ENCODE measurements at places on chromosomes 4 and X.

- no peak for DNase-seq
Measured at GRCh38 chr4:71487344-71487920, 148.6 kb downstream of the SLC4A4 start.

DNA sequence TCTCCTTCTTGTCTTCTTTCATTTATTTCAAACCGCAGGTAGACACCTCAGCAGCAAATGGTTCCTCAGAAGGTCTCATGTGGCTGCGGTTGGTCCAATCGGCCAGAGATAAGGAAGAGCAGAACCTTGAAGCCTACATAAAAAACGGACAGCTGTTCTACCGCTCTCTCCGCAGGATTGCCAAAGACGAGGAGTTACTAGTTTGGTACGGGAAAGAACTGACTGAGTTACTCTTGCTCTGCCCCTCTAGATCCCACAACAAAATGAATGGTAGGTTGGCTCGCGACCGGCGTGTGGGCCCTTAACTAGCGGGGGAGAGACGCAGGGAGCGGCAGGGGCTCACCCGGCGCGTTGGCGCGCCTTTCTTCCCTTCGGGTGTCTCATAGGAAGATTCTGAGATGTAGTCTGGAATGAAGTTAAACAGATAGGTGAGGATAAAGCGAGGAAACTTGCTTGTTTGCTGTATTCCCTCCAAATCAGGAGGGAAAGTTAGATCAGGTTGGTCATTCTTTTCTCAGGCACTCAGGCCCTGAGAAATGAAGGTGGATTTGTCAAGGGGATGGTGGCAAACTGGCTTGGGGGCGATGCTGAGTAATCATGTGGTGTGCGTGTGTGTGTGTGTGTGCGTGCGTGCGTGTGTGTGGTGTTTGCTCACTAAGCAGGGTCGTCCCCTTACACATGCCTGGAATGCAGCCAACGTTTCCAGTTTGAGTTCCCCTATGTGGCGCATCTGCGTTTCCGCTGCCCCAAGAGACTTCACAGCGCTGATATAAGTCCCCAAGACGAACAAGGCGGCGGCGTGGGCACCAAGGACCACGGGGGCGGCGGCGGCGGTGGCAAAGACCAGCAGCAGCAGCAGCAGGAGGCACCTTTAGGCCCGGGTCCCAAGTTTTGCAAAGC, 4.2 kb downstream of the PRDM8 start:
- DNase-seq, result no peak

GRCh38 chr4:105274090-105274489, 127.4 kb downstream of the TET2 start:
- DNase-seq, result no peak

DNA sequence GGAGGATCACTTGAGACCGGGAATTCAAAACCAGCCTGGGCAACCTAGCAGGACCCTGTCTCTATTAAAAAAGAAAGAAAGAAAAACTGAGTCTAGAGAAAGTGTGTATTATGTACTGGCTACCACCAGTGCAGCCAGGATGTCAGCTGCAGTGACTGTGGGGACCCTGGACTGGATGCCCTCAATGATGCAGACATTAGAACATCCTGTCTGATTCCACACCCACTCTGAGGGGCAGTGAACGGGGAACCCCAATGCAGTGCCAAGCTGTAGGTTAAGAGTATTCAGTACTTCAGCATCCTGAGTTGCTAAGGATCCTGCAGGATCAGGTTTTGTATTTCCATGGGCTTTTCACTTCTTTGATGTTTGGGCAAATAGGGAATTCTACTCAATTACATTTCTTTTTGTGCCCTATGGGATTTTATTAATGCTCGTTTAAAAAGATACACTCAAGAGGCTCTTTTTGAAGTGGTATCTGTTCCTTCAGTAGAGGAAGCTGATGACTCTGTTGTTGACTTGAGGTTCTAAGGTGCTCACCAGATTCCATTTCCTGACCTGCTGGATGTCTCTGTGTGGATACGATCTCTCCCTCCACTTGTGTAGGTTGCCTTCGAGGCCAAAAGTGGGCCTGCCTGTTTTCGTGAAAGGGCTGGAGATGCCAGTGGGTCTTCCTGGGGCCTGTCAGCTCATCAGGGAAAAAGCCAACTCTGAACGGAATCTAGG, 85.9 kb upstream of the CLCN4 start:
- no peak for DNase-seq

- DNase-seq, result no peak
Measured at GRCh38 chrX:5998901-5999300, 229.8 kb downstream of the NLGN4X start.

DNA sequence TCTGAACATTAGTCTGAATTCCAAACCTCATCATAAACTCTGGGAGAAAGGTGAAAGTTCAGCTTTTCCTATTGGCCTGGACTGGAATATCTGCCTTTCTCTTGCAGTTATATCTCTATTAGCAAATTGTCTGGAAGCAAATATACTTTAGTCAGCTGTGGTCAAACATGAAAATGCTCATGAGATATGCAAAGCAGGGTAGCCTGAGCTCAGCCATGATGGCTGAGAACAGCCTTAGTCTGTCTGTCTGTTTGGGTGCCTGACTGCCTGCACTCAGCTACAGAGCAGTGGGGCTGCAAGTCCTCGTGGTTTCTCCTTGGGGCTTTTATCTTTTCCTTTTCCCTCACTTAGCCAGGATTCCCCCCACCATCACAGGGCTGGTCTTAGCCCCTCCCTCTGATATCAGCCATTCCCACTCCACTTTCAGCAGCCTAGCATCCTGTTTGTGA, 19.5 kb upstream of the PGRMC2 start:
- DNase-seq, result no peak

GRCh38 chrX:11465648-11466411, 172.6 kb downstream of the AMELX start:
- no peak for DNase-seq

DNA sequence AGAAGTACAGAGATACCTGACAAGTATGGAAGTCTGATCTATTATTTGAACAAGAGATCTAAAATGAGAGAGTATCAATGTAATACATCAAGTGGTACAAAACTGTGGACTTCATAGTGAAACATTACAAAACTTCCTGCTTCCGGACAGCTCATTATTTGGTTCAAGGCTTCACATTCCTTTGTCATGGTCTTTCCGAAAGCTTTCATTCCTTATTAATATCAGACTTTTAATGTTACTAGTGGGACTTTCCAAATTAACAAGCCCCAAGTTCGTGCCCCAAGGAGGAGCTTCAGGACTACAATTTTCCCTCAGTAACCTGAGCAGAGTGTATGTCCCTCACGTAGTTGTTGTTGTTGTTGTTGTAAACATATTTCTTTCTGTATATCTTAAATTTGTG, 1.2 kb downstream of the CHIC2 start:
- no peak for DNase-seq

DNA sequence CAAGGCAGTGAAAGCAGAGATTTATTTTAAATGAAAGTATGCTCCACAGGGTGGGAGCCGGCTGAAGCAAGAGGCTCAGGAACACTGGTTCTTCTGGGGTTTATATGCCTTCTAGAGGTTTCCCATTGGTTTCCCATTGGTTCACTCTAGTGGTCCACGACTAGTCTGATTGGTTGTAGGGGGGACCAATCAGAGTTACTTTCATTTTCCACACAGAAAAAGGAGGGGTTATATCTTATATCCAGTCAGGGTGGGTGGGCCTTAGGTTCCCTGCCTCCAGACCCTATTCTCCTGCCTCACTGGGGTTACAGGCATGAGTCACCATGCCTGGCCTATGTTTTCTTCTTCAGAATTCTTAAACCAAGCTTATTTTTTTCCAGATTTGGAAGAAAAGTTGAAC, 101.6 kb downstream of the KLHL8 start:
- DNase-seq, result no peak

- no peak for DNase-seq
Measured at GRCh38 chrX:150854856-150855255, 43.6 kb downstream of the CD99L2 start.

GRCh38 chr4:120773641-120774040, 148.9 kb downstream of the PRDM5 start:
- DNase-seq, result no peak

GRCh38 chrX:12113321-12113720, 25.0 kb upstream of the FRMPD4 start:
- DNase-seq, result no peak

- DNase-seq, result no peak
Measured at GRCh38 chr4:103499094-103499493, 220.7 kb downstream of the TACR3 start.

DNA sequence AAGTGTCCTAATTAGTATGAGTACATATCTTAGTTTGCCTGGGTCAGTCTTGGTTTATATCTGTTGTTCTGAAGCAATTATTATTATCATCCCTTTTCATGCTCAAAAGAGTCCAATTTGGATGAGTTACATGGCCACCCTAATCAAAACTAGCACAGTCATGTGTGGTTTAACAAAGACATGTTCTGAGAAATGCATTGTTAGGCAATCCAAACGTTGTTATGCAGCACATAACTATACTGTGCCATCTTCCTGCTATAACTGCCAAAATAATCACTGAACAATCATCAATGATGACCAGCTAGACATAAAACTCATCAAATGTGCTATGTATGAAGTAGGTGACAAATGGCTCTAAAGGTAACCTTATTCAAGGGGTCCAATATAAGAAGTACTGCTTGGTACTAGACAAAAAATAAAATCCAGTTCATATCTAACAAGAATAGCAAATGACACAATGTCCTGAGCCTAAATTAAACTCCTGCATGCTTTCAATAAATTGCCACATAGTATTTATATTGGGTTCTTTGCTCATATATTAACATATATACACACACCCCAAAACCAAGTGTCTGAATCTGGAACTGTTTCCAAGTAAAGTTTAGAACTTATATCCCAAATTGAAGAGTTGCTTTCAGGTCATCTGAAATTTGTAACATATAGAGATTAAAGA, 41.9 kb downstream of the CNOT6L start:
- no peak for DNase-seq

DNA sequence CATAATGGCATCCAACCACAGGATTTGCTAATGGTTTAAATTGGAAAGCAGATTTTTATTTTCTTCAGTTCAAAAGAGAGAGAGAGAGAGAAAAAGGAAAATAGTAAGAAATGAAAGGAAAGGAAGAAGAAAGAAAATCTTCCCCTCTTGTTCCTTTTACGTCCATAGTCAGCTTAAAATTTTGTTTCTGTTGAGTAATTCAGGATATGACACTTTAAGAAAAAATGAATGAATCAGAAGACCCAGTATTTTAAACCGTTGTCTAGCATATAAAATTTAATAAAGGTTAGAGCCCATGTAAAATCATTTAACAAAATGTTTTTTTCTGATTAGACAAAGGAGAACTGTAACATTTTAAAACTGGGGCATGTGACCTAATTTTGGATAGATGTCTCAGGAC, 391.8 kb upstream of the EPHA5 start:
- no peak for DNase-seq

GRCh38 chr4:123244137-123244536, 152.5 kb upstream of the SPRY1 start:
- peak; percentile 91 for DNase-seq

DNA sequence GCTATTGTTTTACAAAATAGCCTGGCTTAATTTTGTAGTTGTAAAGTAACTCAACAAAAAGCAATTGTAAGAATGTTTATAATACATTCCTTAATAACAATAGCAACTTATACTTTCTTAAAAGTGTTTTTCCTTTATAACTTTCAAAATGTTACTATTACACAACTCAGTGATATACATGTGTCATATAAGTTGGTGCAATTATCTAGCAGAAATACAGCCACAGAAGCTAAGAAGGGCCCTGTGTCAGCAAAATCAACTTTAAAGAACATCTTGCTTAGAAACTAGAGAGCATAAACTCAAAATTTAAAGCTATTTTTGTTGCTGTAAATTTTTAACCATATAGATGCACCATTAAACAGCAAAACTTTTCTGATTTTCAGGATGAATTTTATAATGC, 41.4 kb upstream of the MAB21L2 start:
- no peak for DNase-seq

DNA sequence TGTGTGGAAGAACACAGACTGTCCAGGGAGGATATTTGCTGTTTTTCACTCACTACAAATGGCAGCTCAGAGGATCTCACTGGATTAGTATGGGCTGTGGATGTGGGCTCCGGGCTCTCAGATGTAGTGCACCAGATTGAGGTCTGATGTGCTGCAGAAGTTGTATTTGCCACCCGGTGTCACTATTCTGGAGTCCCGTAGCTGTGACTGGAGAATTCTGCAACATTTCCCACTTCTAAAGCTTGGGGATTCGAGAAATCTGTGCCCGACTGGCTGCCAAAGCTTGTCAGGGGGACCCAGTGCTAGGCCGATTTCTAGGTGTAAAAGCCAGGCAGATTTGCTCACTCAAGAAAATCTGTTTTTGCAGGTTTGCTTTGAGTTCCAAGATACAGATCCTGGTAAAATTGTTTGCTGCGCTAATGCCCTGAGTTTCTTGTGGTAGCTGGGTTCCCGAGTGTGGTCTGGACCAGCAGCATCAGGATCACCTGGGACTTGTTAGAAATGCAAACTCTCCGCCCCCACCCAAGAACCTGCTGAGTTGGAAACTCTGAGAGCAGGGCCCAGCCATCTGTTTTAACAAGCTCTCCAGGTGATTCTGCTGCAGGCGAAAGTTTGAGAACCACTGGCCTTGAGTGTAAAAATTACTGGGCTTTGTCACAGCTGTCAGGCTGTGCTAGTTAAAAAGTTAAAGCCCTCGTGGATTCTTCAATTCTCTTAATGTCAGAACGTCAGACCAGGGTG, 18.1 kb downstream of the KIT start:
- no peak for DNase-seq

DNA sequence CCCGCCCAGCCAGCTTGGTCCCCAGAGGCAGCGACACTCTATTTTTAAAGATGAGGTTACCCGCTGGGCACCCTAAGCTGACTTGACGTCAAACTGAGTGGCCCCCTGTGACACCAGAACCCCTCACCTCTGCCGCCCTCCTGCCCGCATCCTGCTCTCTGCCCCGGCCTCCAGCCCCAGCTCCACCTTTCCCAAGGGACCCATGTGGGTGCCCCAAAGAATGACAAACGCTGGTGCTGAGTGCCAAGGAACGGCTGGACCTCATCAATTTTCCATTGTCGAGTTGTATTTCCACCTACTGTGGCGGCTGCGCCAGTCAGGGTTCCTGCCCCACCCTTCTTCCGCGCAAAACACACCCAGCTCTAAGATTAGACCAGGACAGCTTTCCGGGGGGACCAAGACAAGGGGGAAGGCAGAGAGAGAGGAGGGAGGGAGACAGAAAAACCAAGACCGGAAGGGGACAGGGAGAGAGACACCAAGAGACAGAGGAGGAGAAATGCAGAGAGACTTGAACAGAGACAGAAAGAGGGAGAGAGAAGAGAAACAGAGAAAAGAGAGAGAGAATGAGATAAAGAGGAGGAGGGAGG, 2.0 kb downstream of the PRKX start:
- DNase-seq, result no peak

All from testis (tissue), 5 donors.